ENCODE measurements at places on chromosomes 2 and 18.

- DNase-seq = no peak
Observed at GRCh38 chr2:103785432-103785831, 1023.6 kb downstream of the TMEM182 start.

DNA sequence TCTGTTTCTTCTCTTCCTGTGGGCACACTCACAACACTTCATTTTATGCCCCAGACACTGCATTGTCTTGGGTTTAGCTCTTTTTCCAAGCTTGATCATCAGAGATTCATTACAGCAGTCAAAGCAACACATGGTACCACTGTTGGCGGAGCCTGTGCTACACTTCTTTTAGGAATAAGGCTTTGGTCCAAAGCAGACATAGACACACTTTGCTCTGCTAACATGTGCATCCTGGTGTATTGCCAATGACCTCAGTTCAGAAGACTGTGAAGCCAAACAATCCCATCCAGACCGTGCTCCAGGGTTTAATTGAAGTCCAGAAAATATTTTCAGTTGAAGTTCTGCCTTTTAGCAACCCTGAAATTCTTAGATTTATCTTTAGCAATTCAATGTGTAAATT lies 354.6 kb upstream of the RAB12 start:
- DNase-seq = no peak

DNA sequence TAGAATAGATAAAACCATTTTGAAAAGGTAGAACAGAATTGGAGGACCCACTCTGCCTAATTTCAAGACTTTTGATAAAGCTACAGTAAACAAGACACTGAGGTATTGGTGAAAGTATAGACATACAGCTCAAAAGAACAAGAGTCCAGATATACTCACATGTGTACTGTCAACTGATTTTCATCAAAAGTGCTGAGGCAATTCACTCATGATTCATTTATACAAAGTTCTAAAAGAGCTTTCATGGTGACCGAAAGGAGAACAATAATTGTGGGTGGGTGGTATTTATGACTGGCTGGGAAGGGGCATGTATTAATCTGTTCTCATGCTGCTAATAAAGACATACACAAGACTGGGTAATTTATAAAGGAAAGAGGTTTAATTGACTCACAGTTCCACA lies 7.3 kb downstream of the MAP4K3 start:
- no peak for DNase-seq

- no peak for DNase-seq
Observed at GRCh38 chr2:236165842-236166795, 2.1 kb downstream of the GBX2 start.

DNA sequence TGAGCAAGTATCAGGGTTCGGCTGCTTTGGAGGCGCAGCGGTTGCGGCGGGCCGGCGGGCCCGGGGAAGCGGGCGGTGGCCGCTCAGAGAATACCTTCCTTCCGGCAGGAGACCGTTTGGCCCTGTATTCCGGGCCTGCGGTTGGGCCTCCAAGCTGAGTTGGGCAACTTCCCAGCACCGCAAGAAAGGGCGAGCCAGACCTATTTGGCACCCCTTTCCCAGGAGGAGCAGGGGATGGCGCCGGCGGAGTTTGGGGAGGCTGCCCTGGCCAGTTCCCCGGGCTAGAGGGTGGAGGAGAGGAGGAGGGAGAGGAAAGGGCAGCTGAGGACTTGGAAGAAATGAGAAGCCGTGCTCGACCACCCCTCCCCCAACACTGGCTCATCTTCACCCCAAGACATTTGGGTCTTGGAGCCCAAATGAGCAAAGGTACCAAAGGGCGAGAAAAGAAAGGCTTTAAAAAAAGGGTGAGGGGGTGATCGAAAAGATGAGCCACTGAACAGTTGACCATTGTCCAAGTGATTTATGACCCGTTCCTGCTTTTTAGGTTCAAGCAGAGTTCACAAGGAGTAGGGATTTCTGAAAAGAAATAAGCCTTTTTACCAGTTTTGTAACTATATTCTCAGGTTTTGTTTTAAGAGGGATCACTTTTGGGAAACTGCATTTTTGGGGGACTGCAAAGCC lies 8.4 kb downstream of the HOXD3 start:
- no peak for DNase-seq

DNA sequence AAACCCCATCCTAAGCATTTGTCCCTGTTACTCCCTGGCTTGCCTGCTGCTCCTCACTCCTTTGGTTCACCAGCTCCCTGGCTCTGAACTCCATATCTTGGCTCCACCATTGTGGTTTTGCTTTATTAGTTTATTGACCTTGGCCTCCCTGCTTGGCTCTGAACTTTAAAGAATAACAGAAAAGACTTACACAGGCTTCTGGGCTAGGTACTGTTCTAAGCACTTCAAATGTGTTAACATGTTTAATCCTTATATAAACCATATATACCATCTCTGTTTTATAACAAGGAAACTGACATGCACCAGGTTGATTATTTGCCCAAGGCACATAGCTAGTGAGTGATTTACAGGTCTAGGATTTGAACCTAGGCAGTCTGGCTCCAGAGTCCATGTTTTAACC lies 149.7 kb upstream of the CAPN13 start:
- DNase-seq = no peak

DNA sequence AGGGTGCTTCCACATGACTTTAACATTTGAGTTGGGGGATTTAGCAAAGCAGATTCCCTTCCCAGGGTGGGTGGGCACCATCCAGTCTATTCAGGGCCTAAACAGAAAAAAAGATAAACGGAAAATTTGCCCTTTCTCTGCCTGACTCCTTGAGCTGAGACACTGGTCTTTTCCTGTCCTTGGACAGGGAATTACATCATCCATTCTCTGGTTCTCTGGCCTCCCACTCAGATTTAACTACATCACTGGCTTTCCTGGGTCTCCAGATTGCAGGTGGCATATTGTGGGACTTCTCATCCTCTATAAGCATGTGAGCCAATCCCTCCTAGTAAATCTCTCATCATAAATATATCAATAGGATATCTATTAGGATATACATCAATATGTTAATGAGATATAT lies 25.8 kb downstream of the CAPN13 start:
- no peak for DNase-seq

- no peak for DNase-seq
Observed at GRCh38 chr2:67997528-67997900, 65.3 kb downstream of the C1D start.

DNA sequence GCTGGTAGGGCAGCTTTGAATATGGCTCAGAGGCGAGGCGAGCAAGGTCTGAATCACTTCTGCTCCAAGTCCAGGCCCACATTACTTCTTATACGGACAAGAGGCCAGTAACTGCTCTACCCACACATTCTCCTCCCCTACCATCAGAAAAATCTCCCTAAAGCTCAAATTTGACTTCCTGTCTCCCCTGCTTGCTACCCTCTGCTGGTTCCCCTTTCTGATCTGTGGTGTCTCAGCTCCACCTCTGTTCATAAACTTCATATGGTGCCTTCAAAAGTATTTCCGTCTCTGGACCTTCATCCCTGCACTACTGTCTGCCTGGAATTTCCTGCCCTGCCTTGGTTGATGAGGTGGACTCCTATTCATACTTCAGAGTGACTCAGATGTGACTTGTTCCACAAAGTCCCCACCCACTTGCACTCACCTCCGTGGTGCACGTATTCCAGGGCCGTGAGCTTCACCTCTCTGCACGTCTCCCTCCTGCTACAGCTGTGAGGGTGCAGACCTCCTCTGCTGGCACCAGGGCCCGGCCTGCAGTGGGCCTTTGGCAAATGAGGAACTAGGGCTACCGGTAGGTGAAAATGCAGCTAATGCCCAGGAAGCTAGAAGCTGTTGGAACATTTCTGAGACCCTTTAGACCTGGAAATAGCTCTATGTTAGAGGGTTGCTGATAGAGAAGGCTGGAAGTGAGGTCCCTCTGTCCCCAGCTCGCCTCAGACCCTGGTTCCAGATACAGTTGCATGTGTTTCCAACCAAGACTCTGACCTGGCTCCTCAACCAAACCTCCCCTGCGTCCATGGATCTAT lies 24.6 kb upstream of the KCMF1 start:
- DNase-seq = peak; percentile 77

- peak; percentile 78 for DNase-seq
Observed at GRCh38 chr2:230660294-230661060, 52.2 kb upstream of the CAB39 start.

GRCh38 chr18:22170421-22171257 lies 1.2 kb downstream of the GATA6 start:
- peak; percentile 30 for DNase-seq

DNA sequence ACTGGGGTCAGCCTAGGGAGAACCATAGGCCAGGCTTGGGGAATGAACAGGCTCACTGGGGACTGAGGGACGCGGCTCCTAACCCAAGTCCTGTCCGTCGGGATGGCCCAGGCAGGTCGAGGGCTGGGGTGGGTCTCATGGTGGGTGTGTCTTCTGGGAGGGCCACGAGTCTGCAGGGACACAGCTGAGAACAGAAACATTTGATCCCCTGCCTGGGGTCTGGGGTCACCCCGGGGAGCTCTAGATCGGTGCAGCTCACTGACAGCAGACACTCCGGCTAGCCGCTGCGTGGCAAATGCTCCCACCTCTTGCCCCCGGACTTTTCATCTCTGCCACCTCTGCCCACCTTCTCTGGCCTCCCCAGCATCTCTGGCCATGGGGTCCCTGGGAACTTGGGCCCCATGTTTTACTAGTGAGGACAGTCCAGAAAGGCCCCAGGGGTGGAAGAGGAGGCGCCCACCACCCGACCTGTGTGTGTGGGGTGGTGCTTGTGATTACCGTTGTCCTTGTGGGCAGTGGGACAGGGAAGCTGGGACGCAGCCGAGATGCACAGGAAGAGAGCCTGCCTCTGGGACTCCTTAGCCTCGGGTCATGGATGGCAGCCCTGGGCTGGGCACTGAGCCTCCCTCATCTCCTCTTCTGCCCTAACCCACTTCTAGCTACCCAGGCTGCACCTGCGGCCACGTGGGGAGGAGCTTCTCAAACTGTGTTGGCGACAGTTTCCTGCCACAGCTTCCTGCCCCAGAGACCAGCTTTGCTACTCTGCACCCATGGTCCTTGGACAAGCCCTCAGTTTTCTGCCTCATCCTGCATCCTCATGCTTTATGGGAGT lies 4.9 kb downstream of the ZAP70 start:
- DNase-seq = peak; percentile 90
